ENCODE measurements at places on chromosomes 16 and 17.

GRCh38 chr17:63445954-63446752 lies at the start of gene CYB561:
Gene CYB561, minus strand, starts transcription at chr17:63446306. Its CDS starts 8,759 bp downstream, at chr17:63437547.
- DNase-seq, result peak; percentile 95

GRCh38 chr16:75007443-75007842 lies 8.6 kb downstream of the ZNRF1 start:
- DNase-seq, result no peak

DNA sequence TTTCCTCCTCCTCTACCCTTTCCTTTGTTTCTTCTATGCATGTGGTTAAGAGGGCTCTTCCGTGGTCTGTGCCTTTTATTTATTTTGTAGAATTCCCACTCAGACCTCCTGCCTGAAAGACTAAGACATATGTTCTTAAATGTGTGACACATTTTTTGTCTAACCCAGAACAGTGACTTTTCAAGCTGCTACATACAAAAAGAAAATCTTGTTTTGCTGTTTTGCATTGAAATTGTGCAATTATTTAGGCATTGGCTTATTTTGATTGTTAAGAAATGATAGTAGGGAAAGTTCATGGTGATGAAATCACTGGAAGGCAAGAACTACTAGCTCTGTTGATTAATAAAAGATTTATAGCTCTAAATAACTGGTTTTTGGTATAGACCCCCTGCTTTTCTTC lies 76.8 kb downstream of the TUBD1 start:
- no peak for DNase-seq

GRCh38 chr17:78682363-78682762 lies 99.7 kb downstream of the CYTH1 start:
- DNase-seq, result no peak

DNA sequence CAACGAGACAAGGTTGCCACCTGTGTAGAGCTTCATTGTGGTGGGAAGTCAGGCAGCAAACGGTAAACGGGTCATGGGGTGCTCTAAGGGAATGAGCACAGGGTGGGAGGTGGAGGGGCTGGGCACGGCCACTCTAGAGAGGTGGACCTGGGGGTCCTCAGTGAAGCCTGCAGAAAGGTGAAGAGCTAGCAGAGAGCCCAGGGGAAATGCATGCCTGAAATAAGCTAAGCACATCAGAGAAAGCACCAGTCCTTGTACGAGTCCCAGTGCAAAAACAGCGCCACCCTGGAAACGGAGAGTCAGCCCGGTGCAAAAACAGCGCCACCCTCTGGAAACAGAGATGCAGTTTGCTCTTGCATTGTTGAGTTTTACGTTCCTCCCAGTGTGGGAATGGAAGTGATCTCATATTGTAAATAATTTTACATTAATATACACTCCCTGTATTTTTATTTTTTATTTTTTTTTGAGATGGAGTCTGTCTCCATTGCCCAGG lies 65.0 kb downstream of the TBC1D16 start:
- peak; percentile 61 for DNase-seq

- no peak for DNase-seq
These were observed 4.2 kb upstream of the SPAG9 start for GRCh38 chr17:51124640-51125503.

DNA sequence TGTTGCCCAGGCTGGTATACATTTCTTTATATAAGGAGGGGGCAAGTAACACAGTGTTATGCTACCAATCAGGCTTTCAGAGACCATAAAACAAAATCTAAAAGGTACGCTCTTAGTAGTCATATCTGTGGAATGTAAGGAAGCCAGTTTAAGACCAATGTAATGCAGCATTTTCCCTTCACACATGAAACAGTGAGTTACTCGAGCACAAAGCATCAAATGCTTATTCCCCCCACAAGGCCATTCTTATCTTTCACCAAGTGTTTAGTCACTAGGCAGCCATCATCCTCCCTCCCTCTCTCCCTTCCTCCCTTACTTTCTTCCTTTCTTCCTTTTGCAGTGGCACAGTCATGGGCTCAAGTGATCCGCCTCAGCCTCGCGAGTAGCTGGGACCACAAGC lies 12.8 kb downstream of the HMOX2 start:
- no peak for DNase-seq

DNA sequence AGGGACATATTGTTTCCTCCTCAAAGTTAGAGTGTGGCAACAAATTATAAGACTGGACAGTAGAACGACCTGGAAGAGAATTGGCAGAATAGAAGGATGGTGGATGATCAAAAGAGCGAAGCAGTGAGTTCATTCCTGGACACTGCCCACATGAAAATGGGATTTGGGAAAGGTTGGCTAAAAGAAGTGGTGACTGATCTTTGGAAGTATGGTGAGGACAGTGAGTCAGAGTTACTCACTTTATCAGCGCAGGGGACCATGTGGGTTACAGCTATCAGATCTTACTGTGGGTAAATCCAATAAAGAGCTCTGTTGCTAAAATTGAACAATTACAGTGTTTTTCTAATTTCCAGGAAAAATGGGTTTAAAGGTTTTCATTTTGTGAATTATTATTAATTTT lies 2.7 kb upstream of the TANC2 start:
- DNase-seq, result no peak

DNA sequence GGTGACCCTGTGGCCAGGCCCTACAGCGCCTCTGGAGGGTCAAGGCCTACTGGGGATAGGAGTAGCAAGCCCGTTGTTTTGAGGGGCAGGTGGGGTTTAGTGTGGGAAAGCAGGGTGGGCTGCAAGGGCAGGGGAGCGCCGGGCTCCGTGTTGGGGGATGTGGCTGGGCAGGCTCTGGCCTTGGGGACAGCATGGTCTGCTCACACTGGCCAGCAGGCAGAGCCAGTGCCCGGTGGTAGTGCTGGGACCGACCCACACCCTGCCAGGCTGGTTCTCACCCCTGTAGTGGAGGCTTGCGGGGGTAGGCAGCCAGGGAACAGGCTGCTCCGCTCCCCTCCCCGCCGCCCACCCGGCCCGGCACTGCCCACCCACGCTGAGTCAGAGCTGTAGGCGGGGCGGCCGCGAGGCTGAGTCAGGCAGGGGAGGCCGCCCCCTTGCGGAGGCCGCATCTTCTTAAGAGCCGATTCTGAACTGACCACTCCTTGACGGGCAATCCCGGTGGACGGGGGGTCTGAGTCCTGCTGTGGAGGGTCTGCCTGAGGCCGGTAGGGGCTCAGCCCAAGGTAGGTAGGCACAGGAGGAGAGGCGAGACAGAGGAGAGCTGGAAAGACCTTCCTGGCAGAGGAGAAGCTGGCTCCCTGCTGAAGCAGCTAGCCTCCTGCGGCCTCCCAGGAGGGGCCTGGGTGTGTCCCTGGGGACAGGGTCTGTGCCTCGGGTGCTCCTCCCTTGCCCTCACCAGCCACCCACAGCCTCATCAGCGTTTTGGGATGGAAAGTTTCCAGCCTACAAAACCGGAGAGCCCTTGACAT lies 62.4 kb downstream of the BAIAP2 start:
- peak; percentile 83 for DNase-seq

GRCh38 chr17:79002796-79003593 lies 6.6 kb downstream of the CANT1 start:
- peak; percentile 4 for DNase-seq

GRCh38 chr17:38533866-38534497 lies 71.8 kb downstream of the SRCIN1 start:
- DNase-seq, result no peak

- DNase-seq, result no peak
These were observed 37.2 kb upstream of the HS3ST3A1 start for GRCh38 chr17:13638855-13639458.

- DNase-seq, result peak; percentile 86
These were observed 1.0 kb upstream of the ATP2A3 start for GRCh38 chr17:3965118-3965800.

DNA sequence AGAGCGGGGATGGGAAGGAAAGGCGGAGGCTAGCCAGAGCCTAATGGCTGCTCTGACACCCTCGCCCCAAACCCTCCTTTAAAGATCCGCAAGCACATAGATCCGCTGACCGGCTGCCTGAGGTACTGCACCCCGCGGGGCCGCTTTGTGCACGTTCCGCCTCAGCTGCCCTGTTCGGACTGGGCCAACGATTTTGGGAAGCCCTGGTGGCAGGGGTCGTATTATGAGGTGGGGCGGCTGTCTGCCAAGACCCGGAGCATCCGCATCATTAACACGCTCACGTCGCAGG lies 663 bp downstream of the CYB5D1 start:
- peak; percentile 54 for DNase-seq

DNA sequence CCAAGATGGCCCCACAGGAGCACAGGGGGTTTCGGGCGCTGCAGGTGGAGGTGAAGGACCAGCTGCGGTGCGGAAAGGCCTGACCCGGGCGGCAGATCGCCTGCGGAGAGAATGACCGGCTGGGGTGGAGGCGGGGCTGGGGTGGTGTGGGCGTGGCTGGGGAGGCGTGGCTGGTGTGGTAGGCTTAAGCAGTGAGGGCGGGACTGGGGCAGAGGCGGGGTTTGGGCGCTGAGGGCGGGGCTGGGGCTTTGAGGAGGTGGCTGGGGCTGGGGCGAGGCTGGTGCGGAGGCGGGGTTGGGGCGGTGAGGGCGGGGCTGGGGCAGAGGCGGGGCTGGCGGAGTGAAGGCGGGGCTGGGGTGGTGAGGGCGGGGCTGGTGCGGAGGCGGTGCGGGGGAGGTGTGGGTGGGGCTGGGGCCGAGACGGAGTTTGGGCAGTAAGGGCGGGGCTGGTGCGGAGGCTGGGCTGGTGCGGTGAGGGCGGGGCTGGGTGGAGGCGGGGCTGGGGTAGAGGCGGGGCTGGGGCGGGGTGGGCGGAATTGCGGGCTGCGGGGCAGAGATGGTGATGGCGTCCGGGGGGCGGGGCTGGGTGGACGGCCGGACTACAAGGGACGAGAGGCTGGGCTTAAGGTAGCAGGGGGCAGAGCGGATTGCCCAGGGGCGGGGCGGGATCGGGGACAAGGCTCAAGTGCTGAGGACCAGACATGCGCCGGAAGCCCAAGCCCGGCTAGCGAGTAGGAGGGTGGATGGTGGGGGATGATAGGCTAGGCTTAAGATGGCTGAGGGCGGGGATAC lies 9.9 kb upstream of the GSDMA start:
- DNase-seq, result peak; percentile 94

GRCh38 chr17:72719578-72720493 lies 372.7 kb downstream of the SLC39A11 start:
- DNase-seq, result no peak

DNA sequence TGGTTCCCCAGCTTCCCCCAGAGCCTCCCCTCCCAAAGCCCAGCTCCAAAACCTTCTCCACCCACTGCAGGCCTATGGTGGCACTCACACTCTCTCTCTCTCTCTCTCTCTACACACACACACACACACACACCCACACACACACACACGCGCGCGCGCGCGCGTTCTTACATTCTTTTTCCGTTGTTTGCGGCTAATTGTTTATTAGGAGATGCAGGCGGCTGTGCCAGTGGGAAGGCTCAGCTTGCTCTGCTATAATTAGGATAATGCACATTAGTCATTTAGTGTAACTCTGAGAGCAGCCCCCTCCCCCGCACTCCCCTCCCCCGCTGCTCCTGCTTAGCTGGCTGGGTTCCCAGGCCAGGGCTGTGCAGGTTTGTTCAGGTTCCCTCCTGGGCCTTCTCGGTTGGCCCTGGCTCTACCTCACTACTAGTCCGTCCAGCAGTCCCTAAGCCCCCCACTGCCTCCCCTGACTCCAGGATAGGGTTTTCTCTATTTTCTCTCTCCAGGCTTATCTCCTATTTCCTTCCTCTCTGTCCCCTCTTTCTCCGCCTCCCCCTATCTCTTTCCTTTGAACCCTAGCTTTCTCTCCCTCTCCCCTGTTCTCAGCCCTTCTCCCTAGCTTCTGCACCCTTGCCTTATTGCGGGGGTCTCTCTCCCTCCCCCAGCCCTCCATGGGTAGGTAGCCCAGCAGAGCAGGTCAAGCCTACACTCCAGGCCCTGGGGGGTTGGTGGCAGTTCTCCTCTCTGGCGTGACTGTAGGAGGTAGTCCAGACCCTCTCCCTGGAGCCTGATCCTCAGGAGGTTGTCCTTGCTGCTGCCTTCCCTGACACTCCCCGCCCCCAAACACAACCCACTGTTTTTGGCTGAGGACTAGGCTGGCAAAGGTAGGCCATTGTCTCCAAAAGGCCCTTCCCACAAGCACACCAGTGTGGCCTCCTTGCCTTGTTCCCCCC lies 34.0 kb downstream of the TMEM132E start:
- DNase-seq, result peak; percentile 50

DNA sequence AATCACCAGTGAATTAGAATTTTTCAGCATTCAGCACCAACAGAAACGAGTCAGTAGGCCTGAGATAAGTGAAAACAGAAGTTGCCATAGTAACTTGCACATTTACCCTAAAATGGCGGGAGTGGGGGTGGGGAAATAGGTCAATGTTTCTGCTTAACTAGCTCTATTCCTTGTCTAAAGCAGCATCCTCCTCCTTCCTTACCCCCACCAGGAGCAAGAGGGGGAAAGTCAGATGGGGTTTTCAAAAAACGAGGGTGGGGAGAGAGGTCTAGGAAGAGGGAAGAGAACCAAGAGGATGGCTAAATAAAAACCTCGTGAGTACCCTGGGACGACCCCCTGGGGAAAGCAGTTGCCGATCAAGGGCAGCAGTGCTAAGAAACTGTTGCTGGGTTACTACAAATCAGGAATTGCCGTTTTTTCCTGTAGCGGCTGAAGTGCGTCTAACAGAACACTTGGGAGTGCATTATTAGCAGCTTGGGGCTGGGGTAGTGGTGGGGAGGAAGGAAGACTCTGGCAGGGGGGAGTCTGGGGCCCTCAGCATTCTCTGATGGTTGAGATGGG lies 34.4 kb upstream of the MNT start:
- peak; percentile 50 for DNase-seq

- DNase-seq, result no peak
These were observed 23.9 kb upstream of the TNS4 start for GRCh38 chr17:40525294-40525693.

GRCh38 chr17:4043862-4044261 lies 79.6 kb upstream of the ATP2A3 start:
- no peak for DNase-seq

DNA sequence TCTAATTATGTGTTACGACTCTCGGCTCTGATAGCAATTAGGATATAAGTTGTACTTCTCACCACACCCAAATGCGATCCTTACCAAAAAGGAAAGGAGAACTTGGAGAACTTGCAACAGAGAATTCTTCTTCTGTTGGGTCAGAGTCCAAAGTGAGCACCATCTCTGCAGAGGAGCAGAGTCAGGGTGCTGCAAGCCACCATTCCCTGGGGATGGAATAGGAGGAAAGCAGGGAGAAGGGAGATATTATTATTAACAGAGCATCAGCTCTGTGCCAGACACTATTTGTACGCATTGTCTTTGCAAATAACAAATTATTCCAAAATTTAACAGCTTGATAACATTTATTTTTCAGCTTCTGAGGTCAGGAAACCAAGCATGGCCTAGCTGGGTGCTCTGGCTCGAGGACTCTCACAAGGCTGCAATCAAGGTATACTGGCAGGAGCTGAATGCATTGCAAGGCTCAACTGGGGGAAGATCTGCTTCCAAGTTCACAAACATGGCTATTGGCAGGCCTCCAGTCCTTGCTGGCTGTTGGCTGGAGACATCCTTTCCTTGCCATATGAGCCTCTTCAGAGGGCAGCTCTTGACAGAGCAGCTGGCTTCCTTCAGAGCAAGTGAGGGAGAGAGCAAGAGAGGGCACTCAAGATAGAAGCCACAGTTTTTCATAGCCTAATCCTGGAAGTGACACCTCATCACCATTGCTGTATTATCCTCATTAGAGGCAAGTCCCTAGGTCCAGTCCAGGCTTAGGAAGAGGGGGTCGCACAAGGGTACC lies 296.2 kb upstream of the CDH5 start:
- no peak for DNase-seq

All from iPS-NIHi11 (cell line).